Stimulated activated CD8-positive, alpha-beta memory T cell treated with anti-CD3 and anti-CD28 coated beads, Interleukin-7, amount 100 ng/mL, for 1 hour (primary cell): ENCODE measurements at places on chromosomes 5 and 9.

DNA sequence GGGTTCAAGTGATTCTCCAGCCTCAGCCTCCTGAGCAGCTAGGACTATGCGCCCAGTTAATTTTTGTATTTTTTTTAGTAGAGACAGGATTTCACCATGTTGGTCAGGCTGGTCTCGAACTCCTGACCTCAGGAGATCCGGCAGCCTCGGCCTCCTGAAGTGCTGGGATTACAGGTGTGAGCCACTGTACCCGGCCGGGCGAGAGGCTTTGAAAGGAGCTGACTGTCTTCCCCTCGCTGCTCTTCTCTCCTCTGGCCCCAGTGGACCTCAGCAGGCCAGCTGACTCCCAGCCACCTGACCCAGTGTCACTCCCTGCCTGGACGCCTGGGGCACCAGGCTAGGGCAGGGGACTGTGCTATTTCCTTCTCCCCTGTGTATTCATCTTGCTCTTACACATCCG, 89.5 kb upstream of the ANKRD55 start:
- DNase-seq: no peak

DNA sequence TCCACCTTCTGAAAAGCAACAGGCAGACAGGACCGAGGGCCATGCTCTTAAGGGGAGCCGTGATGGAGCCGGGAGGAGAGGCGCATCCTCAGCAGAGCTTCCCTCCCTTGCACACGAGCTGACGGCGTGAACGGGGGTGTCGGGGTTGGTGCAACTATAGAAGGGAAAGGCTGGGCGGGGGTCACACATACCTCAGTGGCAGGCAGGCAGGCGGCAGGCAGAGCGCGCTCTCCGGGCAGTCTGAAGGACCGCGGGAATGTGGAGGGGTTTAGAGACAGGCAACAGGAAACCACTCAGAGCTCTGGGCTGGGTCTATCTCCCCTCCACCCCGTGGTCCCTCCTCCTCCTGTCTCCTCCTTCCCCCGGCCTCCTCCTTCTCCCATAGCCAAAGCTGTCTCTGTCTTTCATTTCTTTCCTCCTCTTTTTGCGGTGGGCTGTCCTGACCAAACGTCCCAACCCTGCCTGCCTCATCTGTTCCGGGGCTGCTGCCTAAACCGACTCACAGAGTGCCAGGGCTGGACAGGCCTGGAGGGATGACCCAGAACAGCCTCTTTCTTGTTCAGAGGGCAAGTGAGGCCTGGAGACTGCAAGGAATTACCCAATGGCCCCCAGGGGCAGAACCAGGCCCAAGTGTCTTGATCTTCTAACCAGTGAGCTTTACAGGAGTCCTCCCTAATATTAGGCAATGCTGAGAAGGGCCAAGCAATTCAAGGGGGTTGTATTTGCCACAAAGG, at the start of gene SPARC:
TSS of gene SPARC (minus strand) at position 242 of the 734 bp plus-strand sequence. CDS start 10,727 bp downstream, outside the sequence.
- no peak for DNase-seq

DNA sequence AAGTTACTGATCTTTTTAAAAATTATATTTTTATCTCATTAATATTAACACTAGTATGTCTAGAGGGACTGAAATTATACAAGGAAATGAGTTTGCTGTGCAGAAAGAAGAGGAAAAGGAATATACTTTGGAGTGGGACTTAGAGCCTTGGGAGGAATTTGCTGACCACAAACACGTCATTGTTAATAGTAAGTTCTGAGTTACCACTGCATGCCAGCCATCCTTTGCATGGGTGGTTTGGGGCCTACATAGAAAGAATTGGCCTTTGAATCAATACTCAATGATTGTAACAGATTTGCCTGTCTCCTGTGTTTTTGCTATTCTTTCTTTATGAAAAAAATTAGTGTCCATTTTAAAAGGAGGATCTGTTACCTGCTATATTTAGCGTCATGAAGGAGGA, 232.6 kb upstream of the TNC start:
- DNase-seq: no peak

DNA sequence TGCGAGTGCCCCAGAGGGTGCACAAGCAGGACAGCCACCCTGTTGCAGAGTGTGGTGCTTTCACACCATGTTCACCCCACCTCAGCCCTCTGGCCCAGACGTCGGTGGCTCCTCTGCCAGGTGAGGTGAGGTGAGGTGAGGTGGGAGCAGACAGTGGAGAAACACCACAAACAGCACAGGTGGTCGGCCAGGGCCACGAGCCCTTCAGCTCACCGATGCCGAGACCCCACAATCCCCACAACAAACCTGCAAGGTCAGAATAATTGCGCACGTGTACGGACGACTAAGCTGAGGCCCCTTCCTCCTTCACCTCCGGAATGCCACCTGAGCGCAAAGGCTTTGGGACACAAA, 10.5 kb downstream of the BRD3 start:
- no peak for DNase-seq

GRCh38 chr5:92494508-92494907, 1086.5 kb downstream of the NR2F1-AS1 start:
- DNase-seq: no peak

GRCh38 chr5:80780024-80780423, 125.2 kb upstream of the DHFR start:
- DNase-seq: no peak

GRCh38 chr5:110054240-110054639, 364.5 kb downstream of the MAN2A1 start:
- peak; percentile 20 for DNase-seq

GRCh38 chr5:61251874-61252642, 80.0 kb upstream of the ZSWIM6 start:
- DNase-seq: no peak

- DNase-seq: no peak
Measured at GRCh38 chr9:115208501-115208900, 90.5 kb upstream of the TNC start.

GRCh38 chr9:2730971-2731370, 13.7 kb downstream of the KCNV2 start:
- DNase-seq: no peak

GRCh38 chr5:36040651-36041536, 25.8 kb downstream of the UGT3A2 start:
- no peak for DNase-seq

DNA sequence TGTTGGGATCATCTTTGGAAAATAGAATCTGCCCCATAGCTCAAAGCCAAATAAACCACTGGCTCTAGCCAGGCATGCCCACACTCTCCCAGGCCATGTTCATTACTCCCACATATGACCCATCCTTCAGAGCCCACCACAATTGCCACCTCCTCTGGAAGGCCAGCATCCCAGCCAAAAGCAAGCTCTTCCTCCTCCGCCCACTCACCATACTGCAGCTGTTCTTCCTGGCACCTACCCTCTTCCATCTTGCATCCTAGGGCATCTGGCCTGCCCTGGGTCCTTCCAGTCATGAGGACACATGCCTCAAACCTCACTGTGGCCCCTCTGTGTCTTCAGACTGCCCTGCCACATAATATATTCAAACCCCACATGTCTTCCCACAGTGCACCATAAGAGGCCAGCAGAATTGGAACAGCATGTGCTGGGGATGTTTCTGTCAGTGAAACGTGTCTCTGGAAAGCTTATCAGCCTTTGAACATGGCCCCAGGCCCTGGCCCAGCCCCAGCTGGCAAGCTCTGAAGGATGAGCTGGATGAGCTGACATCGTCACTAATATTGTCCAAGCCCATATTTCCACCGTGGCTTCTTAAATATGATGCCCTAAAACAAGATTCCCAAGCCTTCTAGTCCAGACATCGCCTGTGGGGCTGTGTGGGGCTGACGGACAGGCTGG, 230.8 kb downstream of the AGTPBP1 start:
- no peak for DNase-seq

GRCh38 chr9:17021387-17021970, 113.4 kb upstream of the CNTLN start:
- DNase-seq: no peak

DNA sequence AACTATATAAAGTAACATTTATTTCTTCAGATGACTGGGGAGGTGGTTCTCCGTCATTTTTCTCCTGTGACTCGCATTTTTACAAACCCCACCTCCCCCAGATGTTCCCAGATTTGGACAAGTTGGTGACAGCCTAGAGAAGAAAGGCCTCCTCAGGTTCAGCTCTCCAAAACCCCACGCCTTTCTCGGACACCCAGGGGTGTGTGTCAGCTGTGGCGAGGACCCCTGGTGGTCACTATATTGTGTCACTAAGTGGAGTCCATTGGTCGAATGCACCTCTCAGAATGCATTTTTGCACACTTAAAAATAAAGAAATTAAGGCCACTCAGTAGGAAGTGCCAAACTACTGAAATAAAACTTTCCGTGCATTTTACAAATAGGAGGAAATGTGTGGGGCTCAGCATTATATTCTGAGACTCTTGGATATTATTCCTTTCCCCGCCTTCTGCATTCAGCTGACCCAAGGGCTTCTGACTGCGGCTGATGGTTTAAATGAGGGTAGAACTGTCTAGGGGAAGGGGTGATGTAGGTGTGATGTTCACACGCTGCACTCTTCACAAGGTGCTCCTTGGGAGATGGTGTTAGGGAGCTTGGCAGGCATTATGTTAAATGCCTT, 47.6 kb downstream of the ACO1 start:
- DNase-seq: no peak

GRCh38 chr5:66144074-66144833, at the start of gene SREK1:
Gene SREK1 (plus strand): TSS chr5:66144300. CDS start chr5:66144377, 77 bp downstream.
- peak; percentile 76 for DNase-seq

- no peak for DNase-seq
Measured at GRCh38 chr9:98306384-98307145, 51.1 kb upstream of the TBC1D2 start.

GRCh38 chr5:38639377-38640358, 83.2 kb upstream of the LIFR start:
- no peak for DNase-seq
